Stimulated activated CD4-positive, alpha-beta T cell treated with anti-CD3 and anti-CD28 coated beads, Interleukin-12 subunit alpha, Interleukin-12 subunit beta, amount 100 ng/mL, for 24 hours (primary cell): ENCODE measurements at places on chromosomes 3 and 15.

DNA sequence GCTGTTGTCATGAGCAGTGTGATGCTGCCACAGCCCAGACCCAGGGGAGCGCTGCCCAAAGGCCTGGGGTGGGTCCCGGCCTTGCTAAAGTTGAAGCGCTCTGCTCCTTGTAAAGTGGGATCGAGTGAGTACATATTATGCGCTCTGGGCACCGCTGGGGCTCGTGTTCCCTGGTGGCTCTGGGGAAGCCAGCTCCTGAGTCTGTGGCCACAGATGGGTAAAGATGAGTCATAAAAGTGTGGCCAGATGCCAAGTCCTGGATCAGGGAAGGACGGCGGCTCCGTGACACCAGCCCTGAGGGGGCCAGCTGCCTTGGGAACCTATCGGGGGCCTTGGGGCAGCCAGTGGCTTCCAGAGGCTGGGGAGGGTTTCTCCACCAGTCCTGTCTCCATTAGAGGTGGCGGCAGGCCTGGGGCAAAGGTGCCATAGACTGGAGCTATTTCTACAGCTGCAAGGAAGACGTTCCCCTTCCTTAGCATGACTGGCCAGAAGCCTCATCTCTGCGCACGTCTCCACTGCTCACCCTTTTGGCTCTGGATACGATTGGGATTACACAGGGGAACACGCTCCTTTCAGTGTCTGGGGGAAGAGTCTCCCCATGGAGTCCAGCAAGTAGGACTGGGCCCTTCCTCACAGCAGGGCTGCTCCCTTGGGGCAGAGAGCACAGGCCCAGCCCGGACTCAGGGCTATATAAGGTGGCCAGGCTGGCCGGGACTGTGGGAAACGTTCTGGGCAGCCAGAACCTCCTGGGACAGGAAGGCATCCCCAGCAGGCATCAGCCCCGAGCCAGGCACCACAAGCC lies 1.2 kb upstream of the ITIH4 start:
- DNase-seq, result no peak

DNA sequence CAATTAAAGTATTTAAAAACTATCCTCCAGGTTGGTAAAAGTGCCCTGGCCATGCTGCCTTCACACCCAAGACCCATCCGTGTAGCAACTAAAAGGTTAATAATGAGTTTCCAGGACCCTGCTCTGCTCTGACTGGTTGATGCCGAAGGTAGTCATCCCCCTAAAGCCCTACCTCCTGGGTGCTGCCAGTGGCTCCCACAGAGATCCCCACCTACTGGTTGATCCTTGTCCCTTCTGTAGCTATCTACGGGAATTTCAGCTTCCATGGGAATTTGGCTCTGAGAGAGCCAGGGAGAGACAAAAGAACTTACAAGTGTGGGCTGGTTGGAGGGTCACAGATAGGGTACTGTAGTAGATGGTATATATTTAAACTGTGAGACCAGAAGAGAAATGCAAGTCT lies 110.6 kb upstream of the NANOGP8 start:
- DNase-seq, result no peak

GRCh38 chr3:130838898-130839600 lies 54.8 kb upstream of the ATP2C1 start:
- DNase-seq, result no peak

GRCh38 chr3:98518816-98519215 lies 3.9 kb downstream of the CLDND1 start:
- DNase-seq, result no peak

- DNase-seq, result no peak
Observed at GRCh38 chr15:43383070-43383469, 12.2 kb downstream of the TUBGCP4 start.

DNA sequence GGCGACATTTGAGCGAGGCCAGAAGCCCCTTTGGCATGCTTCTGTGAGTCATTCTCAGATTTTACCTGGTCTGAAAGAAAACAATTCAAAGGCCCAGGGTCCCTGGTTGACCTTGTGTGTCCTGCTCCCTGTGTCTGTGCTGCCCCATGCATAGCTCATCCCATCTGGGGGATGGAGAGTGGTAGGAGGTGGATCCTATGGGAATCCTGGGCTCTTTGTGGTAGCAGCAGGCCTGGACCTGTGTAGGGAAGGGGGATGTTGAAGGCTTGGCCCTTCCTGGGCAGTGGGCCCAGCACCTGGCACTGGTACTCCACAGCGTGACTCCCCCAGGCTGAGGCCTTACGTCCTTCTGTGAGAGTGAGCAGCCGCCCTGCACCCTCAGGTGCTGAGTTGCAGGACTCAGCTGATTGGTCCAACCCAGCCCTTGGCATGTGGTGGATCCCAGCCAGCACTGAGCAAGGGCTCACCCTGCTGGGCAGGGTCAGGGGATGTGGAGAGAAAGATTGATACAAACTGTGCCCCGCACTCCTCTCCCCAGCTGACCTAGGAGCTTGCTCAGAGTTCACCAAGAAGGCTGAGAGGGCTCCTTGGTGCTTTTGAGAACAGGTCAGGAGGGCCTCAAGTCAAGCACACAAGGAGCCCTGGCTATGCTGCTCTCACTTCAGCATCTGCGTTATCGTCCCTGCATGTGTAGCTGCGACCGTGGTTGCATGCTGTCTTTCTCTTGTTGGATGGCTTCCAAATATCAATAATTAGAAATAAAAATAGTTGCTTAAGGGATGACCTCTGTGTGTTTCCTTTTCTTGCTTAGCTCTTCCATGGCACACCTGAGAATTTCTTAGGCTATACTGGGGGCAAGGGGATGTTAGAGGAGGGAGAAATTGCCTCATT lies 21.4 kb upstream of the JMJD7 start:
- no peak for DNase-seq

DNA sequence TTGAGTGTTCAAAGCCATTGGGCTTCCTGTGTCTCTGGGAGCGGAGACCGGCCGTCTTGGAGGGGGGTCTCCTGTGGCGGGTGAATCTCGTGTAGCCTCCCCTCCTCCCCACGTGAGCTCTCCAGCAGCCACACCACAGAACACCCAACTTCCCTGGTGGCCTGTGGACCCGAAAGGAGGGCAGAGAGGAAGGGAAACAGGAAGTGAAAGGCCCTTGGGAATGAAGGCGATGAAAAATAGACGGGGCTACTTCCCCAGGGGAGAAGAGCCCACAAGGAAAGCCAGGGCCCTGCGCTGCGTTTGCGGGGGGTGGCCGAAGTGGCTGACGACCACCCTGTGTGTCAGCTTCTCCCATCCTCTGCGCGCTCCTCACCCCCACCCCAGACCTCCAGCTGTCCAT lies 5.4 kb downstream of the ANKRD63 start:
- DNase-seq, result no peak

DNA sequence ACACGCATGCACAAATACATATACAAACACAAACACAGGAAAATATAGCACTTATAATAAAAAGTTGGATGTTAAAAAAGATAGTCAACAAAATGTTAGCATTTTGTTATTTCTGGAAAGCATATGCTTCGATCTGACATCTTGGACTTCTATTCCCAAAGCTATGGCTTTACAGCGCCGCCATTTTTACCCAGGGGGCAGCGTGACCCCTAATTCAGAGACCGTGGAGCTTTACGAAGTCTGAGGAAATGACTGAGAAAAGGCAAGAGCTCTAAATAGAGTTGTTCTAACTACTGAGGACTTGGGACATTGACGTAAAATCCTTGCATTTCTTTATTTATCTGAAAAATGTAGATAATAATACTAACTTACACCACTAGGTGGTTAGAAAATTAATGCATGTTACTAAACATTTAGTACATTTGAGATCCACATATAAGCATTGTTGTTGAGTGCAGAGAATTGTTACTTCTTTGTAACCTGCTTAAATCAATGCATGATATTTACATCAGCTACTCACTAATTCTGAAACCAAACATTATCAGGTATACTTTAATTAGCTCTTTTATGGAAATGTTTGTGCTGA lies 155.4 kb downstream of the TP63 start:
- DNase-seq, result no peak

- DNase-seq, result no peak
Observed at GRCh38 chr3:69079269-69080159, 651 bp downstream of the UBA3 start.

- DNase-seq, result no peak
Observed at GRCh38 chr3:2652386-2652785, 457.8 kb downstream of the IL5RA start.

- no peak for DNase-seq
Observed at GRCh38 chr3:194200422-194201081, 64.6 kb downstream of the HES1 start.

DNA sequence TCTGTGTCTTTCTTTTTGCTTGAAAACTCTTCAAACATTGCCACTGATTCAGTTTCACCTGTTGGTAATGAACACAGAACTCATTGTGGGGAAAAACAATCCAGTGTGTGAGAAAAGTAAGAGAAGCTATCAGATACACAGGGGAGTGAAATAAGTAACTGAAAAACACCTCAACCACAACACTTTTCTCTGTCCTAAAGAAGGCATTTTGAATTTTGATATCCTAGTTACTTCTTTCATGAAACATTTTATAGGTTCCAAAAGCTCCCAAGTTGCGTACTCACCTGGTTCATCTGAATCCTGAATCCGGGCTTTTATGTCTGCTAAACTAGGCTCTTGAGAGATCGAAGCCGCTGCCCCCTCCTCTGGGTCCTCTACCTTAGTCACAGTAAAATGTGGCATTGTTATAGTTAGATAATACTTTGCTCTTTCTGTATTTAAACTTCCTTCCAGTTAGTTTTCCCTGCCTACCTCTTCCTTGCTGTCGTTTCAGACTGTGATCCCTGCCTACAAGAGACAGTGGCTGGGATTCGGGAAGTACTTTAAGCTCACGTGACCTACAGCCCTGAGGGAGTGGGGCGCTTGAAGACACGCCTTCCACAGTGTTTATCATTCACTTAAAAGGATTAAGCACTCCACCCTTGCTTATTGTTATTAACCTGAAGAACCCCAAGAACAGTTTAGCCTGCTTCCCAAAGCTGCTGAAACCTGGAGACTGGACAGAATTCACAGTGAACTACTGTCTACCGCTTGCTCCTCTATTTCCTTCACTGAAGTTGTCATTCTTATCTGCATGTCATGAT lies 19.1 kb downstream of the SLC12A6 start:
- DNase-seq, result no peak

- no peak for DNase-seq
Observed at GRCh38 chr3:56677286-56677685, 5.8 kb downstream of the TASOR start.
